HTR-8/SVneo (cell line): ENCODE measurements at places on chromosomes 6 and 20.

- no peak for DNase-seq
These were observed 134.3 kb upstream of the CDH4 start for GRCh38 chr20:61117725-61118124.

- DNase-seq = no peak
These were observed 70.5 kb downstream of the CNKSR3 start for GRCh38 chr6:154440022-154440421.

- DNase-seq = no peak
These were observed 15.6 kb upstream of the MAS1 start for GRCh38 chr6:159875194-159875593.

- DNase-seq = no peak
These were observed 246.1 kb downstream of the RIMS1 start for GRCh38 chr6:72132427-72132826.

DNA sequence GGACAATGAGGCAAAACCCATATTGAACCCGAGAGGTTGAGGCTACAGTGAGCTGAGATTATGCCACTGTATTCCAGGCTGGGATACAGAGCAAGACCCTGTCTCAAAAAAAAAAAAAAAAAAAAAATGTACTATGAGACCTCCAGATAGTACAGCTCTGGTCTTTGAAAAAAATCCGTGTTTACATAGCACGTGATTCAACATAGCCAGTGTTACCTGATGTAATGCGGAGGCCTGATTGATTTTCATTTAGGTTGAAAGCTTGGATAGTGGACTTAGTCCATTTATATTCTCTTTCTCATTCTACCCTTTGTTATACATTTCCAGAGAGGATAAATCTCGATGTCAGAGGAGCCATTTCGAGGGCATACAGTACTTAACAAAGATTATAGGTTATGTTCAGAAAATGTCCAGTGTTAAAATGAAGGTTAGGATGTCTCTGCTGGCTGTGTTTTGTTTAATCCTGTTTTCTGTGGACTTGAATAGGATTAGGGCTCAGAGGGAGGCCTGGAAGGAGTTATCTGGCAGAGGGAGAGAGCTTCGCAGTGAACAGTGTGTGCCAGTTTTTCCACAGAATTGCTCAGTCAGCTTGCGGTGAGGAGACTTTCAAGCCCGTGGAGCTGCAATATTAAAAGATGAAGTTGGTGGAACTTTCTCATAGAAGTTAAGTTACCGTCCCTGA is 33.9 kb upstream of the BCLAF1 start:
- DNase-seq = no peak

- no peak for DNase-seq
These were observed 5.9 kb upstream of the SERINC3 start for GRCh38 chr20:44527716-44528199.

- no peak for DNase-seq
These were observed 397.8 kb downstream of the KIF16B start for GRCh38 chr20:16175322-16175961.

GRCh38 chr6:93282521-93283031 is 136.8 kb downstream of the EPHA7 start:
- no peak for DNase-seq

DNA sequence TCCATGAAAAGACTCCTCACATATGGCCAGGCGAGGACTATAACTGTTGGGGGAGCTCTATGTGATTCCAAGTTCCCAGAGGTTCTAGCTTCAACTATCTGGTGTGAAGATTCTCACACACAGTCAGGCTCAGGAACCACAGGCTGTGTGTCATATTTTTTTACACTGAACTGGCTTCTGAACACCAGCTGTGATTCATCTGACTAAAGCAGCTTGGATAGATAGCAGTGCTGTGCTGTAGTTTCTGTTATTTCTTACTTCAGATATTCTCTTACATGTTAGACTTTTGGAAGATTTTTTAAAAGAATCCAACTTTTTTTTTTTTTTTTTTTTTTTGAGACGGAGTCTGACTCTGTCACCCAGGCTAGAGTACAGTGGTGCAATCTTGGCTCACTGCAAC is 140.7 kb upstream of the MCHR2 start:
- no peak for DNase-seq

- DNase-seq = peak; percentile 47
These were observed 27.8 kb downstream of the RNF8 start for GRCh38 chr6:37381579-37381978.

- no peak for DNase-seq
These were observed 23.9 kb downstream of the SUMO4 start for GRCh38 chr6:149423964-149424440.

DNA sequence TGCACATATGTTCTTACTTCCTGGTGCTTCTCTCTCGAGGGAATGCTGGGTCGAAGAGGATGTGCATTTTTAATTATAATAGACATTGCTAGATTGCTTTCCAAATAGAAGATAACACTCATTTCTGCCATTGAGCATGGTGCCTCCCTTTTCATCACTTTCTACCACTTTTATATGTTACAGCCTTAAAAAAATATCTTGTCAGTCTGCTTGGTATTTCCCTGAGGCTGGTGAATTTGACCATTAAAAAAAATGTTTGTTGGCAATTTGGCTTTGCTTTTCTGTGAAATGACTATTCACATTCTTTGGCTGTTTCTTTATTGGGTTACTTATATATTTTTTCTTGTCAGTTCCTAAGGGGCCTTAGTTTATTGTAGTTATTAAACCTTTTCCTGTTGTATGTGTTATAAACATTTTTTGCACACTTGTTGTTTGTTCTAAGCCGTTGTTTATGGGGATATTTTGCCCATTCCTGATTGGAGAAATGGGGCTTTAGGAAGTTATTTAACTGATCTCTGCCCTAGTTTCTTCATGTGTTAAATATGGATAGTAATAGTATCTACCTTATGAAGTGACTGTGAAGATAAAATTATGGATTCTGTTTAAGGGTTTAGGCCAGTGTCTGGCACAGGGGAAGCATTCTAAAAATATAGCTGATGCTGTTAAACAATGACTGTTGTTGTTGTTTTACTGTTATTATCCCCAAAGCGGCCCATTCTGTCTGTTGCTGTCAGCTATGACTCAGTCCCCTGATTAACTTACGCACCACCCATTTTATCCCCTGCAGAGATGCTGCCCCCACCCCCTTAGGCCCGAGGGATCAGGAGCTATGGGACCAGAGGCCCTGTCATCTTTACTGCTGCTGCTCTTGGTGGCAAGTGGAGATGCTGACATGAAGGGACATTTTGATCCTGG is 3.8 kb downstream of the DDR1 start:
- DNase-seq = no peak

GRCh38 chr20:9241721-9242427 is 173.0 kb downstream of the PLCB4 start:
- no peak for DNase-seq

- DNase-seq = no peak
These were observed 3.3 kb upstream of the ULBP1 start for GRCh38 chr6:149960488-149960887.

DNA sequence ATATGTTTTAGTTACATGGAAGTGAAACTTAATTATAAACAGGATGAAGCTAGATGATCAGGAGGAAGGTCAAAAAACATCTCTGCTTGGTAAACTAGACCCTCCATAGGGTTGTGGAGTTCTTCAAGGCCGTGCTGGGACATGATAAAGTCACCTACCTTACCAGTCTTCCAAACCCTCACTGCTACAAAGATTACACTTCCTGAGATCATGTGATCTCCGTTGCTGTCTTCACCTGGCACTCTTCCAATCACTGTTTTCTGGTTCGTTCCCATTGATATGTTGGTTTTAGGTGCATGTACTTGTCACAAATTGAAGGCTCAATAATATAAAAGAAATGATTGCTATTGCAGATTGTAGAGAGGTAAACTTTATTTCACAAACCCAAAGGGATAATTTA is 161.5 kb upstream of the MAN1A1 start:
- no peak for DNase-seq

GRCh38 chr20:24446811-24447210 is 22.6 kb upstream of the SYNDIG1 start:
- no peak for DNase-seq

GRCh38 chr20:17197041-17197440 is 29.8 kb upstream of the PCSK2 start:
- no peak for DNase-seq

DNA sequence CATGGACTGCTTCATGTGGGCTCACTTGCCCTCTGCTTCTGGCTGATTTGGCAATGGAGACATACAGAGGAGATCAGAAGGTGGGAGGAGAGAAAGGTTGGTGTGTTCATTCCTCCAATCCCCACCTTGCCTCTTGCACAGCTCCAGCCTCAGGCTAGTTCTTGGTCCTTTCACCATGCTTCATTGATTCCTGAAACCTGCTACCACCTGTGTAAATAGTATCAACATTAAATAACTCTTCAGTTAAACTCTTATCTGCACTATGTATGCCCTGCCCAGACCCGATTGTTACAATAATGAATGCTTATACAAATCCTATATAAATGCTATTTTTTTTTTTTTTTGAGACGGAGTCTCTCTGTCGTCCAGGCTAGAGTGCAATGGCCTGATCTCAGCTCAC is 174.5 kb downstream of the CD83 start:
- no peak for DNase-seq
